Kidney epithelial cell (primary cell): ENCODE measurements at places on chromosomes 1 and 21. TPM values are rescaled to one million over a fixed set of nuclear protein-coding genes. Genes with fewer than 3 reads are reported as not detected.

Gene SLC22A15
- 12.9 and 17.6 TPM in 2 replicates for total RNA-seq

DNA sequence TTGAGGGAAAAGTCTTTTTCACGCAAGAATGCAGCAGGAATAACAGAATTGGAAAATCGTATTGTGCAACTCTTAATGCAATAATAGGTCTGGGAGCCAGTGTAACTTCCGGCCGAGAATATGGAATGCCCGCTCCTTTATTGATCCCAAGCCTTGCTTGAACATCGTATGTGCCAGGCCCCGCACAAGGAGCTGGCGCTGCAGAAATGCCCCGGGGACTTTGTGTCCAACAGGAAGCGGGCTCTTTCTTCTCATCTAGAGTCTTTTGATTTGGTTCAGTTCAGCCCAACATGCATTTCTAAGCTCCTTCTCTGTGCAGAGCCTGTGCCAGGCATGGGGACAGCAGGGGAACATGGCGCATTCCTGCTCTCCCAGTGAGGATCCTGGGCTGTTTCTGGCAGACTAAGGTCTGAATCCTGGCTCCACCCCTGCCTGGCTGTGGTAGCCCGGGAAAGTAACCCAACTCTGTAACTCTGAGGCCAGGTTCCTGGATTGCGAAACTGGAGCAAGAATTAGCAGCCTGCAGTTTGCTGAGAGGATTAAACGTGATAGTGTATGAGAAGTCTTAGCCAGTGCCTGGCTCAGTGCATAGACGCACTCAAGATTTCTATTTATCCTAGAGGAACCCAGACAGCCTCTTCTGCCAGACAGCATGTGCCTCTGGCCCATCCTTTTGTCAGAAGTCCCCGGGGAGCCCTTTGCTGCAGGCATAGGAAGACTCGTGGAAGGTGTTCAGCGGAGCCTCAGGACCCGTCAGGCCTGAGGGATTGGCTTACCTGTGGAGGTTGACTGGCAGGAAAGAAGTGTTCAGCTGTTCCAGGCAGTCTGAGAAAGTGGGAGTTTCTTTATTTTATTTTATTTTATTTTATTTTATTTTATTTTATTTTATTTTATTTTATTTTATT lies 987 bp upstream of the CDCP2 start:
- DNase-seq, result peak; percentile 29

DNA sequence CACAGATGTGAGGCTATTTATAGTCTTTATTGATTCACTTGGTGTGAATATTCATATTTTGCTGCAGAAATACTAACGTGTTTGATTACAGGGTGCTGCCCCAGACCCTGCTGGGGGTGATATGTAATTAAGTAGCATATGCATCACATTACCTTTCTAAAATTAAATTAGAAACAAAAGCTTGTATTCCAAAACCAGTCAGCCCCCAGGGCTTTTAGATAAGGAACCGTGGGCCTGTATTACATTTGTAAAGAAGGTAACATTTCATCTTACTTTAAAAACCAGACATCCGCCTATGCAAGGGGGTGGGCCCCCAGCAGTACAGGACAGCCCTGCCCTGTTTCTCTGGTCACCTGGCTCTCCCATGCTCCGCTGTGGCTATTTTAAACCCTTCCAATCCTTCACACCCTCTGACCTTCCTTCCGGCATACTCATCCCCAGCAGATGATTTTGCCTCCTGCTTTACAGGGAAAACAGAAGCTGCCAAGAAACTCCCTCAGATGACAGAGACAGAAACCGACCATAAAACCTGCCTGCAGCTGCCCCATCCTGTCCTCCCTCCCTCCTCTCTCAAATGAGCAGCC lies 22.0 kb upstream of the KCNC4 start:
- no peak for DNase-seq

GRCh38 chr1:38546636-38547035 lies 312.9 kb downstream of the RRAGC start:
- DNase-seq, result no peak

- DNase-seq, result peak; percentile 4
Measured at GRCh38 chr1:10726355-10726754, 70.1 kb downstream of the CASZ1 start.

DNA sequence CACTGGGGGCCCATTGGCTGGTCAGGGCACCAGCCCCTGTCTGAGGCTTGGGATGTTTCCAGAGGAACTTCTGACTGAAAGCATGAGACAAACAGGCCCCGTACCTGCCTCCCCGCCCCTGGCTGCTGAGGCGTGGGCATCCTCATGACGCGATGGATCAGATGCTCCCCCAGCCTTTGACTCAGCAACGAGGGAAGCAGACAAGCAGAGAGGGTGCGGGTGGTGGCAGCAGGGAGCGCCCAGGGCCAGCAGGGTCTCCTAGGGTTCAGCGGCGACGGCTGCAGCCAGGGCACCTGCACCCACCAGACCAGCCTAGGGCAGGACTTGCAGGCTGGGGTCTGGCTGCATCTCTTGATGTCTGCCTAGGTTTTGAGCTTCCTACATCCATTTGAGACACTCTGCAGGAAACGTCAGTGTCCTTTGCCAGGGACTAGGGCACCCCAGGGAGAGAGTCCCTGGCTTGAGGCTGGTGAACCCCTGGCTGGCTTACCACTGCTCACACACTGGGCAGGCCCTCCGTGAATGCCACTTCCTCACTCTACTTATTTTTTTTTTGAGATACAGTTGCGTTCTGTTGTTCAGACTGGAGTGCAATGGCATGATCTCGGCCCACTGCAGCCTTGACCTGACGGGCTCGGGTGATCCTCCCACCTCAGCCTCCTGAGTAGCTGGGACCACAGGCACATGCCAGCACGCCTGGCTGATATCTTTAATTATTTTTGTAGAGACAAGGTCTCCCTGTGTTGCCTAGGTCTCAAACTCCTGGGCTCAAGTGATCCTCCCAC lies 63.3 kb downstream of the DHRS3 start:
- DNase-seq, result no peak
